ENCODE measurements at places on chromosomes 3 and 15.

DNA sequence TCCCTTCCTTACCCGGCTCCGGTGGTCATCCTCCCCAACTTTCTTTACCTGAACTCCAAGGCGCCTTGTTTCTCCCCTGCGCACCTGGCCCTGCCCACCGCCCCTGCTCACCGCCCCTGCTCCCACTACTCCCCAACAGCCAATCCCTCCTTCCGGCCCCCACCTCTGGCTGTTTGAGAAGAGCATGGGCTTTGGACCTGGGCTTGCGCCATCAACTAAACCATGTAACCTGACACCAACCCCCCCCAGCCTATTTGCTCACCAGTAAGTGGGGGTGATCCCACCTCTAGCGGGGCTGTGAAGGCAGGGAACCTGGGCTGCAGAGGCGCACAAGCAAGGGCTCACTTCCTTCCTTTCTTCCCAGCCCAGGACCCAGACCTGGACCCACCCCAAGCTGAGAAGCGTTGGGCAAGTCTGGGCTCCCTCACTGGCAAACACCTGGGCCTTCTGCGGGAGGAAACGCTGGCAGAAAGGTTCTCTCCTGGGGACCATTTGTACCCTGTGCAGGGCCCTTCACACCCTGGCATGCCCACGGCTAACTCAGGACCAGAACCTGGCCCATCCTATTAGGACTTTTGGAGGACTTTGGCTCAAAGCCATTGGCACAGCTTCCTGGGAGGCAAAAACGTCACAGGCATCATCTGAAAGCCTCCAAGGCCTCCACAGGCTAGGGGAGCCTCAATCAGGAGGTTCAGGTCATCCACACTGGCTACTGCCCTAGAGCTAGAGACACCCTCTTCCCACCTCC lies at the start of gene PLXNB1:
Gene PLXNB1 (minus strand): TSS at position 127 of the 748 bp plus-strand sequence. CDS start 5,475 bp downstream, outside the sequence.
- no peak for DNase-seq

- no peak for DNase-seq
Observed at GRCh38 chr15:22916606-22917350, 63.4 kb downstream of the CYFIP1 start.

- no peak for DNase-seq
Observed at GRCh38 chr3:103393395-103394186, 958.8 kb downstream of the ZPLD1 start.

DNA sequence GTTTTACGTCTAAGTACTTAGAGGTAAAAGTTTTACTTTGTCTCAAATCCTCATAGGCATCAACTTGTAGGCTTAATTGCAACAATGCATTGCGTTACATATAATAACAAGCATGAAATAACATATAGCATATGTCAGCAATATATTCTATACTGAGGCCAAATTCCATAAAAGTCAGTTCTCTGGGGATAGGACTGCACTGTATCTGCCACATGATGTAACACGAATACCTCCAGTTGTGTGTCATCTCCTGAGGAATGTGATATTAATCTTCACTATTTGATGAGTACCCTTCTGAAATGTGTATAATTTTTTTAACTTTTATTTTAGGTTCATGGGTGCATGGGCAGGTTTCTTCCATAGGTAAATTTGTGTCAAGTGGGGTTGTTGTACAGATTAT lies 126.4 kb downstream of the IMPG2 start:
- DNase-seq: peak; percentile 51

- DNase-seq: no peak
Observed at GRCh38 chr3:165778456-165778855, 58.8 kb downstream of the BCHE start.

- DNase-seq: peak; percentile 89
Observed at GRCh38 chr3:125051715-125052581, 3.8 kb downstream of the HEG1 start.

DNA sequence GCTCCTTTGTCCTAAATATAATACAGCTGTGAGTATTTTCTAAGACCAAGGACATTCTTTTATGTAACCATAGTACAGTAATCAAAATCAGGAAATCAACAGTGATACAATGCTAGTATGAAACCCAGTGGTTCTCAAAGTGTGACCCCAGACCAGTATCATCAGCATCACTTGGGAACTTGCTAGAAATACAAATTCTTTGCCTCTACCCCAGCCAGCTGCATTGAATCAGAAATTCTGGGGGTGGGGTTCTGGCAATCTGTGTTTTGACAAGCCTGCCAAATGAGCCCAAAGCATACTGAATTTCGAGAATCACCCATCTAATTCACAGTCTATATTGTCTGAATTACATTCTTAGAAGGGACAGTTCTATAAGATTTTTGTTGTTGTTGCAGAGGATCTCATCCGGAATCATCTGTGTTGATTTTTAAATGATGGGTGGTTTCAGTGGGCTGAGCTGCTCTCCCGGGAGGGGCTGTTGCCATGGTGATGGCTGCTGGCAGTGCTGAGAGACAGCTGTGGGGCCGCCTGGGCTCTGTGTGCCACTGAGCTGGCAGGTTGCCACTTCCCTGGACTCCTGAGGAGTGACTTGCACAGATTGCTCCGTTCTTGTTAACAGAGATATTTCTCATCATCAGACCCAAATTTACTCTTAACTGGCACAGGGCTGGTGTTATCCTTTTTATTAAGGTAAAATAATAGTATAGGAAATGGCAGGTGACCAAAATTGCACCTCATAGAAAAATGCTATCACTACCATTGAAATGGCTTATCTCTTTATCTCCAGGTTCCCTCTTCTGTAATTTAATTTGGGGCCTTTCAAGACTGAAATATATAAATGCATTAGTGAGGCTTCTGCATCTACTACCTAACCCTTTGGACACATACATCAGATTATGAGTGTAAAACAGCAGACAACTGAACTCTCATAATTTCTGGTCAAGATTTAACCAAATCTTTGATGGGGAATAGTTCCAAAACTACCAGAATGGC lies 56.5 kb downstream of the NEK11 start:
- DNase-seq: peak; percentile 16

- DNase-seq: peak; percentile 48
Observed at GRCh38 chr3:177529716-177530335, 332.5 kb upstream of the TBL1XR1 start.

All from skin of body (tissue), 3 donors.